CD8-positive, alpha-beta memory T cell (primary cell): ENCODE measurements at places on chromosomes 13 and 19.
A peak's percentile ranks its signal among the peaks of the same experiment; 100 is the strongest.

DNA sequence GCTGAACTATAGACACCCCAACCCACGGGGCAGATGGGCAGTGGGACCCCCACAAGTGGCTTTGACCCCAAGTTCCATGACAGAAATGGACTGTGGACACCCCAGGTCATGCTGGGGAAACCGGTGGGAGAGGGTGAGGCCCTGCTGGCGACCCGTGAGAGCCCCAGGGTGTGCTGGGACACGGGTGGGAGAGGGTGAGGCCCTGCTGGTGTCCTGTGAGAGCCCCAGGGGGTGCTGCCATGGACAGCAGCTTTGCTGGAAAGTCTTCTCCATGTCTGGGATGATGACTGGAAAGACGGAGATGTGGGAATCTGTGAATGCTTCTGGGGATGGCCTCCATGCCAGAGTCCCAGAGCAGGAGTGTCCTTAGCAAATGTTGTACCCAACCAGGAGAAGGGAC lies 148.4 kb downstream of the URI1 start:
- DNase-seq, result no peak

GRCh38 chr13:20664351-20664750 lies 39.1 kb upstream of the IL17D start:
- no peak for DNase-seq

- DNase-seq, result no peak
Observed at GRCh38 chr13:45258334-45258675, 57.5 kb upstream of the KCTD4 start.

GRCh38 chr13:100508455-100508854 lies 80.1 kb downstream of the GGACT start:
- no peak for DNase-seq

GRCh38 chr19:13842291-13843103 lies 34.4 kb upstream of the NANOS3 start:
- DNase-seq, result peak; percentile 74

DNA sequence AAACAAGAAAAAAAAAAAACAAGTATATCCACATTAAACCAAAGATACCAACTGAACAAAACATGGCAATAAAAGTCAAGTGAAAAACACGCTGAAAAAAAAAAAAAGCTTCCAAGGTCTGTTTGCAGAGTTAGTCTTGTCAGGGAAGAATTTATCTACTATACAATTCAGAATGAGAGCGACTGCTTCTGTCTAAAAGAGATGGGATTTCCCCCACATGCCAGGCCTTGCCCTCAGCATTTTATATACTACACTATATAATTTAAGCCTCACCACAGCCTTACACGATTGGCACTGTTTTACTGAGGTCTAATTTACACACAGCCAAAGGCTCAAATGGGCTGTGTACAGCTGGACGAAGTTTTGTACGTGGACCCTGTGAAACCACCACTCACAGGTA lies 67.3 kb downstream of the FOXO1 start:
- no peak for DNase-seq

DNA sequence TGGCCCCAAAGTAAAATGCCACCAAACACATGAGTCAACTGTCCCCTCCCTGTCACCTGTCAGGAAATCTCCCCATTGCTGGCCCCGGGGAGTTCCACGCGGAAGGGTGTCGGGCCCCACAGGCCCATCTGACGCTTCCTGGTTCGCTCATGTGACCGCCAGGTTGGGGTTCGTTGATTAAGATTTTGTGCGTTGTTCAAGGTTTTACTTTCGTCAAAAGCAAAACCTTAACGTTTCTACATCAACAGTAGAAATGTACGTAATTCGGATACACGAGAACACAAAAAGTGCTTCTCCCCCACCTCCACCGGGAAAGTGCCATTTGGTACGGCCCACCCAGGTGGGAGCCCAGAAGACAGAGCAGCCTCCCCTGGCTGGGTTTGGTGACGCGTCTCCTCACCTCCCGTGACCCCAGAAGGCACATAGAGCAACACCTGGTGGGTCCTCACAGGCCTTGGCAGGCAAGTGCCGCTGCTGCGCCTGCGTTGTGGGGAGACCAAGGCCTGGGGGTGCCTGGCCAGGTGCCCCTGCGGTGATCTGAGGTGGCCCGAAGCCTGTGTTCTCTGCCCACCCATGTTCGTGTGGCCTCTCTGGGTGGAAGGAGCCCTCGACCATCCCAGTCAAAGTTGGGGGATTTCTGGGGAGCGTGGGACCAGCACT lies 161.6 kb downstream of the KDM4B start:
- DNase-seq, result peak; percentile 27

- no peak for DNase-seq
Observed at GRCh38 chr19:5949792-5950305, 28.1 kb downstream of the RANBP3 start.

DNA sequence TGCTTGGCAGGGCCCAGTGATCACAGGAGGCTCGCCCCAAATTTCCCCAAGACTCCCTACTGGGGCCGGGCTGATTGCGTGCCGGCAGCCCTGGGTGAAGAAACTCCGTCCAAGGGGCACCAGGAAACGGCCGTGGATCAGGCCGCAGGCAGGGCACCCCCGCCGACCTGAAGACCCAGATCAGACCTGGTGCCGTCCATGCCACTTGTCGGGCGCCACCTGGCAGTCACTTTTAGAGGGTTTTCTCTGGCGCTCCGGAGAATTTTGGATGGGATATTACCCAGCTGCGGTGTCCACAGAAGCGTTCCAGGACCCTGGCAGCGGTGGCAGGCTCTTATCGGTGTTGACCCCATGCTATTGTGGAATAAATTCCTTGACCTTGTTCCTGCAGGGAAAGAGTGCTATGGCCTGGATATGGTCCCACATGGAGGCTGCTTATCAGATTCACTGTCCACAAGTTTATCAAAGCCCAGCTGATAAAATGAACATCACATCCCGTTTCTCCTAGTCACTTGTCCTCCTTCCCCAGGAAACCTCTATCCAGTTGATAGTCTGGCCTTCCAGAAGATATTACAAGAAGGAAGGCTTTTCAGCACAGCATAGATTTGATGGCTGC lies 38.2 kb downstream of the IGFL2 start:
- DNase-seq, result no peak

DNA sequence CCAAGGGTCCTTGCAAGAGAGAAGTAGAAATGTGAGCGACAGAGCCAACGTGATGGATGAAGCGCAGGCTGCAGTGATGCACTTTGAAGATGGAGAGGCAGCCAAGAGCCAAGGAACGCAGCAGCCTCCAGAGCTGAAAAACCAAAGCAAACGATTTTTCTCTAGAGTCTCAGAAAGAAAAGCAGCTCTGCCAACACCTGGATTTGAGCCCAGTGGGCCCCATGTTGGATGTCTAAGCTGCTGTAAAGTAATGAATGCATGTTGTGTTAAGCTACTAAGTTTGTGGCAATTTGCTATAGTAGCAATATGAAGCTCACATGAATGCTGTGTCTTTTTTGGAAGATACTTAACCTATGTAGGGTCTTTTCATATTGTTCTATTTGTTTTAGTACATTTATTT lies 894.3 kb downstream of the EFNB2 start:
- DNase-seq, result no peak

DNA sequence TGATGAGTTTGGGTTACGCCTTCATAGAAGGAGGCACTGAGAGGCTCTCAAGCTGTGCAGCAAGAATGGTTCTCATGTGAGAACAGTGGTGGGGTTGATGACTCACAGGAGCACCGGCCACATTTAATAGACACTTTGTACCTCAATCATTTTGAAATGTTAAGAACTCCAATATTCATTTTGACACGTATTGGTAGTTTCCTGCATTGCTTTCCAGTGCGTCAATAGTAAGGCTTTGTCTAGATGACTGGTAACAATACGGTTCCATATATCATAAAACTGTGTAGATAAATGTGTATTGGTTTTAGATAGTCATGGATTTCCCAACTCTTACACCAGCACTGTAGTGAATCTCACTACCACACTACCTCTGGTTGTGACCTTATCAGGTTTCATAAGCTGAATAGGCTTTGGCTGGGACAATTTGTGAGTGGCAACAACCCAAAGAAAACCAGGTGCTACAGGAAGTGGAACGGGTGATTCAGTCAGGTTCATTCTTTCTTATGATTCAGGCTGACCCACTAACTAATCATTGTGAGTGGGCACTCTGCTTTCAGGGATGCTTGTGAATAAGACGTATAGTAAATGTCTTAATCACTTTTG lies 362.6 kb downstream of the KLF5 start:
- DNase-seq, result no peak

DNA sequence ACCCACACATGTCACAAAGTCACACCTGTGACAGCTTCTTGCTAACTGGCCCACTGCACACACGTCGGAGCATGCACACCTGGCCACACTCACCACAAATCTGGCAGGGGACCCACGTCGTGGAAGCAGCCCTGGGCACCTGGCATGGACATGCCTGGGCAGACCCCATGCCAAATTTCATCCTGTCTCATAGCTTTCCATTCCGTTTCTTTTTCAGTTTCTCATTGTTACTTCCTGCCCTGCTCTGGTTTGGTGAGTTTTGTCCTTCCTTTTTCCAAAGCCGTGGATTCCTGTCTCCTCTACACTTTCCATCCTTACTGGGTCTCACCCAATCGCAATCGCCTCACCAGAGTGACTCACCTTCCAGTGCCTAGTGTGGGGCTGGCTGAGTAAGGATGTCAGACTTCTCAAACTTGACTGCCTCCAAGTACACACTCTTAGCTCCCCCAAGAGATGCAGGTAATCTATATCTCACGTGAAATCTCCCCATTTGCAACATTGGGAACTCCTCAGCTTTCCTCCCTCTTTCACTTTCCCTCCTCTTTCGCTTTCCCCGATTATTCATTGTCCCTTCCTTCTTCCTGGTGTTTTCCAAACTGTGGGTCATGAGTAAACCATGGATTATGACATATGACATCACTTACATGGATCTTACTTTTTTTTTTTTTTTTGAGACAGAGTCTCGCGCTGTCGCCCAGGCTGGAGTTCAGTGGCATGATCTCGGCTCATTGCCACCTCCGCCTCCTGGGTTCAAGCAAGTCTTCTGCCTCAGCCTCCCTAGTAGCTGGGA lies 1.6 kb upstream of the BBC3 start:
- no peak for DNase-seq

DNA sequence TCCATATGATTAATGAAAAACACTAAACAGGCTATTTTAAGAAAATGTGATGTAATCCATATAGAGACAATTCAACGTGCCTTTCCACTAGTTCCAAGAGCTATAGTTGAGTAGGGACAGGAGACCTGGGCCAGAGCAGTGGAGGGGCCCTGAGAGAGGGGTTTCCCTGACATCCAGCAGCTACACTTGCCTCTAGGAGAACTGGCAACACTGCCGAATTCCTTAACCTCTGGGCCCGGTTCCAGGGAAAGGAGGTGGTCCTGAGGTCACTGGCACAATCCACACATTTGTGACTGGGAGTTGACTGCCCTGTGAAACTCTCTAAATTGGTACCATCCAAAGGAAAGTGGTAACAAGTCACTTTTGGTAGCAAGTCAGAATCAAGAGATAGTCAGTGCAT lies 264.4 kb downstream of the DCLK1 start:
- no peak for DNase-seq

DNA sequence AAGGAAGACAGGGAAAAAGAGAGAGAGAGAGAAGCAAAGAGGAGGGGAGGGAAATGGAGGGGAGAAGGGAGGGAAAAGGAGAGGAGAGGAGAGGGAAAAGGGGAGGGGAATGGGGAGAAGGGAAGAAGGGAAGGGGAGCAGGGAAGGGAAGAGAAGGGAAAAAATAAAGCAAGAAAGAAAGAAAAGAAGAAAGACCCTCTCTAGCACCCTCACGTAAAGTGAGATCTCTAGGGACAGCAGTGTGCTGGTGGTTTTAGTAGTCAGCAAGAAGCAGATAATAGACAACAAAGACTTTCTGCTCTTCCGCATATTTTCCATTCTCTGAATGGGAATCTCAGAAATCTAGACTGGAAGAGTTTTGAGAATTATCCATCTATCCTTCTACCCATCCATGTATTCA lies 201.8 kb upstream of the RFC3 start:
- DNase-seq, result no peak
